ENCODE measurements at places on chromosomes 11 and 22. TPM values are rescaled to one million over a fixed set of nuclear protein-coding genes. Genes with fewer than 3 reads are reported as not detected.
A peak's percentile ranks its signal among the peaks of the same experiment; 100 is the strongest.

DNA sequence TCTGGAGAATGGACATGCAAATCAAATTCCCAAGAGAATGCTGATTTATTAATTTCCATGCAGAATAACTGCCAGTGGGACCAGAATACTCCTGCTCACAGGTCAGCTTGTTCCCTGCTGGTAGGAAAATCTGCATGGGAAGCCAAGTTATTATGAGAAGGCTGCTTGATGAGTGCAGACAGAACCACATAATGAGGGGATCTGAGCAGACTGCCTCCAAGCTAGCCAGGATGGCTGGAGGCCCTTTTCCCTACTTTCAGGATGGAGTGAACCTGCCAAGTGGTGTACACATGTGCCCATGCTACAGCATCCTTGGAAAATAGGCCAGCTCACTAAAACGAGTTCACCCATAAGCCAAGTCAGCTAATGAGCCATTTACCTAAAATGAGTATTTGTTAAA is 55.2 kb upstream of the ZBED5 start:
- no peak for DNase-seq

DNA sequence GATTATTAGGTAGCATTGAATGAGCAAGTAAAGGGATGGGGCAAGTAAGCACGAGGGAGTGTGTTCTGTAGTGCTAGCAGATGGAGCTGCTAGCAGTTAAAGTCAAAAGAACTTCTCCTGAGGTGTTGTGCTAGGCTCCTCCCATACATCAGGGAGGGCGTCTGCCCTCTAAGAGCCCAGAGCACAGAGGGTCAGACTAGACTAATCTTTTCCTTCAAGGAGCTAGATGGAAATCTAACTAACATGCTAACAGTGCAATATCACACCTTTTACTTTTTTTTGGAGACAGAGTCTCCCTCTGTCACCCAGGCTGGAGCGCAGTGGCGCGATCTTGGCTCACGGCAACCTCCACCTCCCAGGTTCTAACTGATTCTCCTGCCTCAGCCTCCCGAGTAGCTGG is 3.2 kb upstream of the PLA2G6 start:
- no peak for DNase-seq

Gene TRPM5
- total RNA-seq = 4.9 TPM

Gene MEI1
- not detected for total RNA-seq

Gene NRIP3
- total RNA-seq = not detected

DNA sequence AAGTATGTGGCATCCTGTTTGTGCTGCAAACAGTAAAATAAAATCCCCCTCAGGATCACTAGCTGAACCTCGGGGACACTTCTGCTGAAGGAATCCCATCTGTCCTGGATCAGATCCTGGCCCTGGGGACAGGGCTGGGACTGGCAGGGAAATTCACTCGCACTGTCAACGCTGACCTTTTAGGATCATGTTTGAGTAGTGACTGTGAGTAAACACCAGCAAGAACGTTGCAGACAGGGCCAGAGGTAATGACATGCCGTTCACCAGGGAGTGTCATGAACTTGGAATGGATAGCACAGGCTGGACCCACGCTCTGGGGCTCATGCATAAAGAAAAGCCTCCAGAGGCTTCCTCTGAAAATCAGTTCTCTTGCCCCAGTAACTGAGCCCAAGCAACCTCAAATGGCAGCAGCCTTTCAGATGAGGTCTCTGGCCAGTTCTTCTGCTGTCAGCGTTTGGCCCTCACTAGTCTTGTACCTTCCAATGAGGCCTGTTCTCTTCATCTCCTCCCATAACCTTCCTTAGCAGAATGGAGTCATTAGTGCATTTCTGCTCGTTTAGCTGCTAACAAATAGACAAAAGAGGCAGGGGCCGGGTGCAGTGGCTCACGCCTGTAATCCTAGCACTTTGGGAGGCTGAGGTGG is 51.0 kb upstream of the BARX2 start:
- DNase-seq = peak; percentile 68

GRCh38 chr22:50338860-50339462 is 4.2 kb upstream of the PPP6R2 start:
- DNase-seq = no peak

GRCh38 chr22:36425977-36426523 is 38.3 kb upstream of the MYH9 start:
- no peak for DNase-seq

GRCh38 chr11:329886-330253 is 9.2 kb upstream of the IFITM3 start:
- no peak for DNase-seq

Gene GLYAT
- not detected for total RNA-seq

Gene MMP8
- not detected for total RNA-seq

- no peak for DNase-seq
These were observed 532.7 kb upstream of the FAT3 start for GRCh38 chr11:91691872-91692271.

Data from transverse colon (tissue), 4 donors.